SHP77 (cell line): ENCODE measurements at places on chromosomes 4 and X.

GRCh38 chr4:139666735-139667281 is 1.2 kb downstream of the MGST2 start:
- DNase-seq: peak; percentile 36

DNA sequence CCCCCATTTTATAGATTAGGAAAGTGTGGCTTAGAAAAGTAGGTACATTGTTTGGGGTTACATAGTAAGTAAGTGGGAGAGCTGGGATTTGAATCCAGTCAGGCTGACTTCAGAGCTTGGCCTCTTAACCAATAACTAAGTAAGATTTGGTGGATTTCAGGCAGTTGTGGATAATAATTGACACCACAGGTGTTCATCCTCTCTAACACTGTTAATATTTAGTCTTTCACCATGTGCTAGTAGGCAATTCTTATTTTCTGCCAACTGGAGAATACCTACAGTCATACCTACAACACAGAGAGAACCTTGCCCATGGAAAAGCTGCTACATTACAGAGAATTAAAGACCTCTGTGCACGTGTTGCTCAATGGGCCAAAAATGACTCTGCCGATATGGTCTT is 89.5 kb downstream of the DIAPH2 start:
- no peak for DNase-seq

DNA sequence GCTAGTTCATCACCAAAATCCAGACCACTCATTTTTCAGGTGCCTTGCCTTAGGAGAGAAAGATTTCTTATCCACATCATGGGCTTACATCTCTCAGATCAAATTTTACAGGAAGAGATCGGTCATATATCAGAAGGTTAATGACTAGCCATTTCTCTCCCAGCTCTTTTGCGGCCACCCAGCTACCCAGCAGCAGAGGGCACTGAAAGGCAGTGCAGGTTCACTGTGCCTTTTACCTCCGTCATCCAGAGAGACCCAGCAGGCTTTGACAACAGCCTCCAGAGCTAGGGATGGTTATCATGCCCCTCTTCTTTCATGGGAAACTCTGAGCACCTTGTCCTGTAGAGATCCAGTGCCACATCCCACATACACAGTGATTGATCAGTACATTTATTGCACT is 384.8 kb downstream of the AFF2 start:
- no peak for DNase-seq

- DNase-seq: no peak
These were observed 57.5 kb upstream of the C1QTNF7 start for GRCh38 chr4:15370296-15370695.

- DNase-seq: no peak
These were observed 64.9 kb downstream of the HMGB2 start for GRCh38 chr4:173269280-173269679.

- DNase-seq: no peak
These were observed 67.9 kb upstream of the TBL1X start for GRCh38 chrX:9396930-9397329.

GRCh38 chr4:126144543-126145237 is 829.9 kb downstream of the FAT4 start:
- no peak for DNase-seq

DNA sequence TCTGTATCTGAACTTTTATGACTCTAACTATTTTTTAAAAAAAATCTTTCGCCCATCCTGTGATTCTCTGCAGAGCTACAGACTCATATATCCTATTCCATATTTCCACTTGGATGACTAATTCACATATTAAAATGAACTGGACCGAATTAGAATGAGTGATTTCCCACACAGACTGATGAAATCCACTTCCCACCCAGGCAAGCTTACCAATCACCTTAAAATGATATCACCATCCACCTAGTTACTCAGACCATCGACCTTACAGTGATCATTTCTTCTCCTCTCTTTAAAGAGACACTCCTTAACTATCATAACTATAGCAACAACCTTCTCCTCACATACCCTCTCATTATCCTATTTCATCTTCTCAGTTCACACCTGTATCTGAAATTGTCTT is 34.1 kb upstream of the GUCY1B1 start:
- no peak for DNase-seq

- DNase-seq: no peak
These were observed 2.4 kb downstream of the PPP2R2C start for GRCh38 chr4:6469898-6470501.

DNA sequence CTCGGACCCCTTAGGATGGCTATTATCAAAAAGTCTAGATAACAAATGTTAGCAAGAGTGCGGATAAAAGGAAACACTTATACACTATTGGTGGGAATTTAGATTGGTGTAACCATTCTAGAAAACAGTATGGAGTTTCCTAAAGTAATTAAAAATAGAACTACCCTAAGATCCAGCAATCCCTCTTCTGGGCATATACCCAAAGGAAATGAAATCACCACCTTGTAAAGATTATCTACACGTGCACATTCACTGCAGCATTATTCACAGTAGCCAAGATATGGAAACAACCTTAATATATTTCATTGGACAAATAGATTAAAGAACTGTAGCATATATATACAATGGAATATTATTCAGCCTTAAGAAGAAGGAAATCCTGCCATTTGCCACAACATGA is 462.4 kb downstream of the IQCM start:
- no peak for DNase-seq

GRCh38 chr4:95190751-95191436 is 357.9 kb downstream of the UNC5C start:
- no peak for DNase-seq

DNA sequence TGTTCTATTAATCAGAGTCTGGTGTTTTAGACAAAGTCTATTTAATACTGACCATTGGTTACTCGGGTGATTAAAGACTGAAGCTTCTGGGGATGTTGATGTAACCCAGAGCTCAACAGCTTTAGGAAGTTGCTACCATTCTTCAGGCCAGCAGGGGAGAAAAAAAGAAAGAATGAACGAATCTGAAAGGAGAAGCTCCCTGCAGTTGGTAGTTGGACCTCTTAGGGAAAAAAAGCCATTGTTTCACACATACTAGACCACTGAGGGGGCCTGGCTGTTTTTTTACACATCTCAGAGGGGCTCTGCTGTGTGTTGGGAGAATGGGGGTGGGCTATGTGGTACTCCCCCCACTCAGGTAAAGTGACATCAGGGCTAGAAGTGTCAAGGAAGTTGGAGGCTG is 378.9 kb downstream of the KCNIP4 start:
- DNase-seq: no peak

DNA sequence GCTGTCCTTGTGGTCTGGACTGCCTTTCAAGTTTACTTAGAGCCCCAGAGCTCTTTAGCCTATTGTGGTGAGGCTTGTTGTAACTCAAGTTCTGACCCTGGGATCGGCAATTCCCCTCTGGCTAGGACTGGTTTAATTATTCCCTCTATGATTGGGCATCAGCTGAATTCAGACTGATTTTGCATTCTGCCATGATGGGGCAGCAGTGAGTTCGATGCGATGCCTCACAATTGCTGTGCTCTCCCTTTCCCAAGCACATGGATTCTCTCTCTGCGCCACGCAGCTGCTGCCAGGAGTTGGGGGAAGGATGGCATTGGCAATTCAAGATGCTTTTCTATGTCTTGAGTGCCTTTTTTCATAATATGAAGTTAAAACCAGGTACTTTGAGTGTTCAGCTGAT is 327.8 kb upstream of the CXorf51B start:
- no peak for DNase-seq

- DNase-seq: no peak
These were observed 71.3 kb downstream of the ANKRD17 start for GRCh38 chr4:73187325-73187724.

DNA sequence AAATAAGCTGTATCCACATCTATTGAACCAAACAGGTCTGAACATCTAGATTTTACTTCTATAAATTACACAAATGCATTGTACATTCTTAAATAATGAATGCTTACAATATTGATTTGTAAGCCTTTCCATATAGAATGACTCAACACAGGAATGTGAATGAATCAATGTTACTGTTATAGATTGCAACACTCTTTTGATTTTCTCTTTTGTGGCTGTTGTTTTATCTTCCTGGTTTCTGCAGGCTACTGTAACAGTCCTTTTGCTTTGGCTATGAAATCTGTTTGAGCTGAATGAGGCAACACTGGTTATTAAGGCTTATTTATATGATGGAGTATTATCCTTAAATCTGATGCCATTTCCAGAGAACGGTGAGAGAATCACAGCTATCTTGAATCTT is 49.5 kb downstream of the GPR50 start:
- no peak for DNase-seq

DNA sequence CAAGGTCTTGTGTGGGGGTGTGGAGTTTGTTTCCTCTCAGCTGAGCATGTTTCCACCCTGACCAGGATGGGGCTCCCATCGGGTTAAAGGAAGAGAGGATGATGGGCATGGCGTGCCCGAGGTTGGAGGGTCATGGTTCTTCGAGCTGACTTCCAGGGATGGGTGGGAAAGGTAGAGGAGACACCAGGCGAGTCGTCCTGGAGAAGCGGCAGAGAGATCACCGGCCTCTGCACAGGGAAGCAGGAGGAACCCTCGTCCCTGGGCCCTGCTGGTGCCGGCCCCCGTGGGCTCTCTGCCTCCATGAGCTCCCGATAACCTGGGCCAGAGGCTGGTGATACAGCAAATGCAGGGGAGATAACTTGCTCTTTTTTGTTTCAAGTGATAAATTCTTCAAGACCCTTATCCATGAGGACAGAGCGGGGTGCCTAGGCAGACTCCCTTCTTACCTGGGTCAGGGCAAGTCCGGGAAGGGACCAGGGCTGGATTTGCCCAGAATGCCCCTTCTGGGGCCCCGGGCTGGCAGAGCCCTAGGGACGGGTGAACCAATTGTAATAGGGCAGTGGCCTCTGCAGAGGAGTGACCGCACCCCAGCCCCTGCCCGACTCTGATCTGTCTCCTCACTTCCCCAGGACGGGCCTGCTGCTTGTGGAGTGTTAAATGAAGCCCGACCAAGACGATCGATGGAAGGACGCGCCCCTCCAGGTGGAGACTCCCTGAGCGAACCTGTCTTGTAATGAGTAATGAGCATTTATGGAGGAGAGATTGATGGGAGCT is 63.0 kb downstream of the CPZ start:
- DNase-seq: no peak

DNA sequence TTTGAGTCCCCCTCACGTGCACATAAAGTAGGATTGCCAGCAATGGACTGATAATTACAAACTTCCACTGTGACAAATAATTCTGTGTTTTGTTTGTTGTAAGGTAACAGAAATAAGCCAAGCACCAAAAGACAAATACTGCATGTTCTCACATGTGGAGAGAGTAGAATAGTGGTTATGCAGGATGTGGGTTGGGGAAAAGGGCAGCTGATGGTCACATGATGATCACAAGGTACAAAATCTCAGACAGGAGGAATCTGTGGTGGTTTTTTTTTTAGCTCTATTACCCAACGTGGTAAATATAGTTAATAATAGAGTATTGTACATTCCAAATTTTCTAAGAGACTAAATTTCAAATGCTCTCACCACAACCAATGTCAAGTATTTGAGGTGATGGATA is 182.3 kb downstream of the BANK1 start:
- DNase-seq: no peak

DNA sequence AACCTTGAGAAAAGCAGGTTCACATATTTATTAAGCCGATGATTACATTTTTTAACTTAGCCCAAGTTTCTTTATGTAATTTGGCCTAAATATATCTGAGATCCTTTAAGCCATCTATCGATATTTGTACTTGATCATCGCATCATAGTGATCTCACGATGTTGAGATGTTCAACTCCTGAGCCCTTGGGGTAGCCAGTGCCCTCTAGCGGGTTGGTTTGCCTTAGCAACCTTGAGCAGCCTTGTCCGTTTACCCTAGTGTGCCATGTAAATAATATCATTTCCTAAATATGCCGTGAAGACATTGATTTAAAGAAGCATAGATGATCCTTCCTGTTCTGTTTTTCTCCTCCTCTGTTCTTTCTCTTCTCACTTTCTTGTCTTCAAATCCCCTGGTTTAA is 432.2 kb downstream of the RPA4 start:
- DNase-seq: peak; percentile 0

GRCh38 chr4:48931459-48931858 is 24.9 kb upstream of the OCIAD2 start:
- no peak for DNase-seq

DNA sequence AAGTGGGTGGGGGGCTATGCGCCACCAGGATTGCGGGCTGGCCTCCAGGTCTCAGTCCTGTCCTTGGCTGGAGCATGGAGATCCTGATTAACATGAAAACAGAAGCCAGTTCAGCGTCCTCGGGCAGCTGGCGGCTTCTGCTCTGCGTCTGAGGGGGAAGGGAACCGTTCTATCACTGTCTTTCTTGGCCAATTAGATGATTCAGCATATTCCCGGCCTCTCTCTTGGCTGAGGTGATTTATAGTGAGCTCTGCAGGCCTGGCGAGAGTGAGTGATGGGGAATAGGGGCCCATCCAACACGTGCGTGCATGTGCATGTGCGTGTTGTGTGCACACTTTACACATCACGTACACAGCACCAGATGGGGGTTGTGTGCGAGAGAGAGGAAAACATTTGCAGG is 145.8 kb upstream of the ATP6AP2 start:
- DNase-seq: peak; percentile 58

- no peak for DNase-seq
These were observed 4.0 kb downstream of the LONRF3 start for GRCh38 chrX:118978451-118978850.

- no peak for DNase-seq
These were observed 20.9 kb downstream of the KLB start for GRCh38 chr4:39427520-39428114.

GRCh38 chr4:119025916-119026661 is 109.5 kb upstream of the MYOZ2 start:
- DNase-seq: no peak

GRCh38 chr4:89658701-89659024 is 178.3 kb downstream of the SNCA start:
- no peak for DNase-seq

GRCh38 chr4:10461091-10461849 is 4.0 kb upstream of the ZNF518B start:
- DNase-seq: no peak

- no peak for DNase-seq
These were observed 832.4 kb downstream of the STIM2 start for GRCh38 chr4:27692868-27693634.

- DNase-seq: no peak
These were observed 9.8 kb downstream of the PABPC1L2A start for GRCh38 chrX:73069365-73070035.

DNA sequence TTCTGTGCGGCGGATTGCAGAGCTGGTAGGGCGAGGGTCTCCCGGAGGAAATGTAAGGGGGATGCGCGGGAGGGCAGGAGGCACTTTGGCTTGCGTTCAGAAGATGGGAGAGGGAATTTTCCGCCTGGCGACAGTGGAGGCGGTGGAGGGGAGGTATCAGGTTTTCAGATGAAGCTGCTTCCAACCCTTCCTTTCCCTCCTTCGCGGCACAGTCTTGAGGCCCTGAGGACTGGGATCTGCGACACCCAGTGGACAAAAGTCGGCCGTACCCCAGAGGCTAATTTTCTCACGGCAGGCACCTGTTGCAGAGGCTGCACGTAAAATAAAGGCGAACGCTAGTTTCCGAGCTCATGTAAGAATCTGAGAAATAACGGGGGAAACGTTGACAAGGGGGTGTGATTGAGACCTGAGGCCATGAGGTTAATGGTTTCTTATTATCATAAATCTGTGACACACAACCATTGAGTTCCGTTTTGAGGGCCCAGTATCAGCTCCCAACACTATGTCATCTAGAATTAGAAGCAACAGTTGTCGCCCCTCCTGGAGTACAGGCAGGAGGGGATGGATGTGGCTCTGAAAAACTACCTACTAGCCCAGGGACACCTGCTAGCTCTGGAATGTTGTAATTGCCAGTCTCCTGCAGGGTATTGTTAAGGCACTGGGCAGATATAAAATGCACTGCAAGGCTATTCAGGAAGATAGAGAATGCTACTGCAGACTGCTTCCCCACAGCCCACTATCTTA is 1.1 kb downstream of the ZCCHC18 start:
- peak; percentile 26 for DNase-seq
